ENCODE measurements at places on chromosomes 7 and 10.

DNA sequence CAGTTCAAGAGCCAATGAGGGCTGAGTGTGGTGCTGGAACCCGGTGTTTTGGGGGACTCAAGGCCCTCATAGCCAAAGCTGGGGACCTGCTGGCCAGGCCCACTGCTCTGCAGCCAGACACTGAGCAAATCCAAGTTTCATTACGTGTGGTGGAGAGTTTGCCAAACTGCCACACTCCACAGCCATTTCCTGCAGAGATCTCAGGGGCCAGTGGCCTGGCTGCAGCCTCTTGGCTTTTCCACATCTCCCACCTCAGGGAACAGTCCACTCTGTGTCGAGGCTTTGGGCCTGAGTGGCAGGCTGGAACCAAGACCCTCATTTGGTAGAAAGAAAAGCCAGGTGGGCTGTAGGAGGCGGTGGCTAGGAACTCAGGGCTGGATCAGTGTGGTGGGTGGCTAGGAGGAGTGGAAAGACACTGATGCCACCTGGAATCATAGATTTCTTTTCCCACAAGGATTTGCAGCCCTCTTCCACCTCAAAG, 3.2 kb downstream of the HOXA11 start:
- DNase-seq: no peak

DNA sequence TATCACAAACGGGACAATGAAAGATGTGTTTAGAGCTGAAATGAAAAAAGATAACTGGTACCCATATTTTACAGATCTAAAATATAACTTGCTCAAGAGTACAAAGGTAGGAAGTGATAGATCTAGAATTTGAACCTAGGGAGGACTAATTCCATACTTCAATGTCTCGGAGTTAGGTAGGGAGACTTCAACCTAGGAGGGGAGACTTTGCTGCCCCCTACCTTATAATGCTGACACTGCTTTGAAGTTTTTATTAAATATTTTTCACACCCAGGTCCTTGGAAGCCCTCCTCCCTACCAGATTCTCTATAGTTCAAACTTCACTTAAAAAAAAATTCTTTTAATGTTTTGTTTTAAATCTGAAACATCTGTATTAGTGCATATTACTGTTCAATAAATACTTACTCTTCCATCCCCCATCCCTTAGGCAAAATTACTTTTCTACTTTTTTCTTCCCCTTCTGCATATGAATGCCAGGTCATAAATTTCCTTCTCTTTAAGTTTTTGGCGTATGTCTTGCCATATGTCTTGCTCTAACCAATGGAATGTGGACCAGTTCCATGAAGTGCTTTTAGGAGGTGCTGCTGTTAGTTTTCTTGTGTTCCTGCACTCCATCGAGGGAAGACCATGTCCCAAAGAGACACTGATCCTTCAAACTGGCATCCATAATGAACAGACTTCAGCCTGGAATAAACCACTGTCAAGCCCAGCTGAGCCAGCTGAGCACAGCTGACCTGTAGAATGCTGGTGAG, 57.8 kb downstream of the MICU1 start:
- DNase-seq: no peak

DNA sequence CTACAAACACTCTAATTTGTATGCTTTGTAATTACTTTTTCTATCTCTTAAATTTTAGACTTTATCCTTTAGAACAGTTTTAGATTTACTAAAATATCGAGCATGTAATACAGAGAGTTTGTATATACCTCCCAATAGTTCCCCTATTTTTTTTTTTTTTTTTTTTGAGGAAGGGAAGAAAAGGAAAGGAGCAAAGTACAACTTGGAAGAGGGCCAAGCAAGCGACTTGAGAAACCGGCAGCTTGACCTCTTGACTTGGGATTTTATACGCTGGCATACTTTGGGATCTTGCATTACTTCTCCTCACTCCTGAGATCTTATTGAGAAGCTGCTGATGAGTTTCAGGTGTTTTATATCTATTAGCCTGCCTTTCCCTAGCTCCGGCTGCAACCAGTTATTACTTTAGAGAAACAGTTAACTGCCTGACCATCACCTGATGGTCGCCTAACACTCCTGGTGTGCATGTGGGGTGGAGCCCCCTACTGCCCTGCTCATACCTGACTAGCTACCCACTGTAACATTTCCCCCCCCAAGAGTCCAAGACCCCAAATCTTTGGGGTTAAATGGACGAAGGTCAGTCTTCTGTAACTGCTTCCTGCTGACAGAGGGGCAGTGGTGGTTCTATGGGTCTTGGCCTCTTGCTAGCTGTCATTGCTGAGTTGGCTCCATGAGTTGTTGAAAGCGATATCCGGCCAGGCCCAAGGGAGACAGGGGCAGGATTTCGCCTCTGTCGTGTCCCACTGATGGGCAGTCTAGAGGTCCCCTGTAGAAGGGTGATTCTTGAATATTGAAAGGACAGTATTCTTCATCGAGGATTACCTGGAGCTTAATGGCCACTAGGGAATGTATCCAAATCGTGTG, 28.5 kb downstream of the MKLN1 start:
- DNase-seq: no peak

DNA sequence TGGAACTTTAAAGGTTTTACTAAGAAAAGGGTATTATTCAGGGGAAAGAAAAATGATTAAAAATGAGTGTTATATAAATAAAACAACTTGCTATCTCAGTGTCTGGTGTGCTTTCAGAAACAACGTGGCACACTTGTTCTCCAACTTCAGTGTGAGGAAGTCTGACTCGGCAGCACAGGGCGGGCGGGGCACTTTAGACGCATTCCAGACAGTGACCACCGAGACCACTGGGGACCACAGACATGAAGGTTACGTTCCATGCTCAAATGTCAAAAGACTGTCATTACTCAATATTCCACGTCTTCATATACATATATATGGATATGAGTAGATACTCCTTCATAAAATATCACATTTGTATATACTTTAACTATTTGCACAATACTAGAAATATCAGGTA, 87.0 kb downstream of the LARP4B start:
- DNase-seq: no peak

Data from activated CD8-positive, alpha-beta T cell treated with anti-CD3 and anti-CD28 coated beads for 36 hours (primary cell).